ENCODE measurements at places on chromosomes 6 and 20. TPM values are rescaled to one million over a fixed set of nuclear protein-coding genes. Genes with fewer than 3 reads are reported as not detected.

The BPIFB4 gene
- polyA plus RNA-seq, result not detected

The TNFRSF6B gene
- 36.1 TPM for polyA plus RNA-seq

GRCh38 chr20:61120595-61121515 lies 131.2 kb upstream of the CDH4 start:
- peak; percentile 64 for DNase-seq
- no peaks in the 10 kb centered on the region for H3K4me1 ChIP-seq
- no peaks in the 10 kb centered on the region for H3K36me3 ChIP-seq
- H3K27me3 ChIP-seq, result no peaks in the 10 kb centered on the region
- no peak overlapping the region for H3K27ac ChIP-seq

DNA sequence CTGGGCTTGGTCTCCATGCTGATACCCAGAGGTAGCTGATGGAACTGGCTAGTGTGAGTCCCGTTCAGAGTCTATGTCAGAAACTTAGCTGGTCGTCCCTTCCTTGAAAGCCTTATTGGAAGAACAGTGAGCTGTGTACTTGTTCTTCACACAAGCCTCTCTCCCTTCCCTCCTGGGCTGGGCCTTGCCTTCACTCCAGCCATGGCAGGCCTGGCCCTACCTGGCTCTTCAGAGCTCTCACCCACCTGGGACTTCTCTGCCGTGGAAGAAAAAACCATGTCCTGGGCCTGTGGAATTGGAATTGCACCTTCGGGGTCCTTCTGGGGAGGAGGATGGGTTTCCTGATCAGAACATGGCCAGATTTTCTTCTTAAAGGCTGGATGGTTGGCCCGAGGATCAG lies 20.3 kb upstream of the ZNF831 start:
- no peak for DNase-seq
- no peak overlapping the region for H3K27ac ChIP-seq
- H3K36me3 ChIP-seq, result no peaks in the 10 kb centered on the region
- no peaks in the 10 kb centered on the region for H3K27me3 ChIP-seq
- H3K4me1 ChIP-seq, result no peaks in the 10 kb centered on the region
- no peak overlapping the region for H3K4me3 ChIP-seq

- H3K36me3 ChIP-seq, result no peaks in the 10 kb centered on the region
- no peak for DNase-seq
- no peaks in the 10 kb centered on the region for H3K27me3 ChIP-seq
- H3K27ac ChIP-seq, result no peak overlapping the region
- no peak overlapping the region for H3K4me3 ChIP-seq
These were observed 39.7 kb upstream of the FYN start for GRCh38 chr6:111912904-111913303.

DNA sequence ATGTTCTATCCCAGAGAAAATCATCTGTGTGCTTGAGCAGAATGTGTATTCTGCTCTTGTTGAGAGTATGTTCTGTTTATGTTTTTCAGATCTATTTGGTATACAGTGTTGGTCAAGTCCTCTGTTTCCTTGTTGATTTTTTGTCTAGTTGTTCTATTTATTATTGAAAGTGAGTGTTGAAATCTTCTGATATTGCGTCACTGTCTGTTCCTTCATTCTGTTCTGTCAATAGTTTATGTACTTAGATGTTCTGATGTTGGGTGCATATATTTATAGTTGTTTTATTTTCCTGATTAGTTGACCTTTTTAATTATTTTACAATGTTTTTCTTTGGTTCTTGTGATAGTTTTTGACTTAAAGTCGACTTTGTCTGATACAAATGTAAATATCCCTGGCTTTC lies 458.7 kb upstream of the HSF2 start:
- H3K27me3 ChIP-seq, result no peaks in the 10 kb centered on the region
- no peak overlapping the region for H3K27ac ChIP-seq
- H3K4me3 ChIP-seq, result no peak overlapping the region
- H3K4me1 ChIP-seq, result no peaks in the 10 kb centered on the region

DNA sequence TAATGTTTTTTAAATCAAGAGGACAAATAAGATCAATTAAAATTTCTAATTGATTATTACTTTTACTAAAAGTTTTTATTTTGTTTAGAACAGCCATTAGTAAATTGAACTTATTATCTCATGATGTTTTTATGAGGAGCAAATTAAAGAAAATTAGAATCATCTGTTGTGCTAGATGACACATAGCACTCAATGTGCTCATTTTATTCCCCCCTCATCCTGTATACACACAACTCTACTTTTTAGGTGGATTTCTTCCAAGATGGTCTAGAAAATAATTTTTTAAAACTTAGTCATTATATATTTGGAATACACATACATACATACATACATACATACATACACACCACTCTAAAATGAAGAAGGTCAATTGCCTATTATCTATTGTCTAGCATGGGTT lies 29.3 kb upstream of the TSPYL1 start:
- H3K4me1 ChIP-seq, result peaks cover 11% of the 10 kb centered on the region
- H3K27ac ChIP-seq, result no peak overlapping the region
- DNase-seq, result no peak
- no peaks in the 10 kb centered on the region for H3K27me3 ChIP-seq

GRCh38 chr6:167577891-167578361 lies 248.8 kb upstream of the AFDN start:
- H3K36me3 ChIP-seq, result no peaks in the 10 kb centered on the region
- no peaks in the 10 kb centered on the region for H3K27me3 ChIP-seq
- H3K4me1 ChIP-seq, result no peaks in the 10 kb centered on the region
- DNase-seq, result no peak
- H3K27ac ChIP-seq, result no peak overlapping the region

DNA sequence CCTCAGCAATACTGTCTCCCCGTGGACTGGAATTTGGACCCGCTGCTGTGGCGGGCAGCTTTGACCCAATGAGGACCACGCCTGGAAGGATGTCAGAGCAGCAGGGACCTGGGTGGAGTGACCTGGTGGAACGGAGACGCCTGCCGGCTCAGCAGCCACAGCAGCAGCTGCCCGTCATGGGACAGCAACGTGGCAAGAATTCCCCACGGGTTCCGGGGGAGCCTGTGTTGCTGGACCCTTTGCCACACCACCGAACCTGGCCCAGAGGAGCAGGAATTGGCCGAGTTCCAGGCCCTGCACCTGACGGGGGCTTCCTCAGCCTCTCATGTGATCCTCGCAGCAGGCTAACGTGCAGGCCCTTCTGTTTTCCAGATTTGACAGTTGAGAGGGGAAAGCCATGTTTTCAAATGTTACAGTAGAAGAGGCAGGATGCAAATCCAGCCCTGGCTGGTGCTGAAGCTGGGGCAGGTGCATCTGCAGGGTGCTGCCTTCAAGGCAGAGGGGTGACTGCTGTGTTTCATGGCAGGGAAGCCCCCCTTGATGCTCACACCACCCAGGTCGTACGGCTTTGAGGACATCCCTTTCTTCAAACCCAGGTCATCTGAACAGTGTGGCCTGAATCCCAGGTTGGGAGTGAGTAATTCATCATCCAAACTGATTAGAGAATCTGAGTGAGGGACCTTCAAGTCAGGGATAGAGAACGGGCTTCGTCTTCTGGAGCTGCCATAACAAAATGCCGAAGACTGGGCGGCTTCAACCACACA lies 93.4 kb downstream of the THBS2 start:
- no peak overlapping the region for H3K4me3 ChIP-seq
- DNase-seq, result no peak
- H3K27me3 ChIP-seq, result no peaks in the 10 kb centered on the region

- H3K27me3 ChIP-seq, result no peaks in the 10 kb centered on the region
- no peak for DNase-seq
- no peaks in the 10 kb centered on the region for H3K36me3 ChIP-seq
- H3K27ac ChIP-seq, result no peak overlapping the region
These were observed 355.1 kb downstream of the EPM2A start for GRCh38 chr6:145380186-145380585.

DNA sequence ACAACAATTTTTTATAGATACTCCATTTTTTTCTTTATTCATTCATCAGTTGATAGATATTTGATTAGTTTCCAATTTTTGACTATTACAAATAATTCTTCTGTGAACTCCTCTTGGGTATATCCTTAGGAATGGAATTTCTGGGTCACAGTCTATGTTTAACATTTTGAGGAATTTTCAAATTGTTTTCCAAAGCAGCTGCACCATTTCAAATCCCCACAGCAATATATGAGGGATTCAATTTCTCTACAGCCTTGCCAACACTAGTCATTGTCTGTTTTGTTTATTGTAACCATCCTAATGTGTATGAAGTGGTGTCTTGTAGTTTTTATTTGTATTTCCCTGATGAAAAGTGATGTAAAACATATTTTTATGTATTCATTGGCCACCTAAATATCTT lies 320.3 kb upstream of the DEFB112 start:
- H3K4me1 ChIP-seq, result no peaks in the 10 kb centered on the region
- no peak overlapping the region for H3K27ac ChIP-seq
- DNase-seq, result no peak
- no peaks in the 10 kb centered on the region for H3K36me3 ChIP-seq

DNA sequence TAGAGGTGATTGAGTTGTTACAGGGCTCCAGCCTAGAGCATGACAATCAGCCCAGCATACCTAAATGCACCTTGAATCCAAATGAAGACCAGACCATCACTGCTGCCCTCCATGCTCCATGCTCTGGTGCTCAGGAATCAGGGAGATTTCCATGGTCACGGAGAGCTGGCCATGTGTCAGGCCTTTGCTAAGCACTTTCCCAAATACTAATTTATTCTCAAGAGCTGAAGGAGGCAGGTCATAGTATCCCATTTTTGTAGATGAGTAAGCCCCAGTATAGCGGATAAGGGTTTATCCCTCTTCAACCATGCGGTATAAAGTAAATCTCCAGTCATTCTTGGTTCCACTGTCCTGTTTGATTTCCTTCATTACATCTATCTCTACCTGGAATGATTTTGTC lies 240.8 kb downstream of the TFAP2A start:
- DNase-seq, result no peak
- H3K4me1 ChIP-seq, result no peaks in the 10 kb centered on the region
- no peaks in the 10 kb centered on the region for H3K36me3 ChIP-seq
- no peaks in the 10 kb centered on the region for H3K27me3 ChIP-seq
- H3K4me3 ChIP-seq, result no peak overlapping the region

DNA sequence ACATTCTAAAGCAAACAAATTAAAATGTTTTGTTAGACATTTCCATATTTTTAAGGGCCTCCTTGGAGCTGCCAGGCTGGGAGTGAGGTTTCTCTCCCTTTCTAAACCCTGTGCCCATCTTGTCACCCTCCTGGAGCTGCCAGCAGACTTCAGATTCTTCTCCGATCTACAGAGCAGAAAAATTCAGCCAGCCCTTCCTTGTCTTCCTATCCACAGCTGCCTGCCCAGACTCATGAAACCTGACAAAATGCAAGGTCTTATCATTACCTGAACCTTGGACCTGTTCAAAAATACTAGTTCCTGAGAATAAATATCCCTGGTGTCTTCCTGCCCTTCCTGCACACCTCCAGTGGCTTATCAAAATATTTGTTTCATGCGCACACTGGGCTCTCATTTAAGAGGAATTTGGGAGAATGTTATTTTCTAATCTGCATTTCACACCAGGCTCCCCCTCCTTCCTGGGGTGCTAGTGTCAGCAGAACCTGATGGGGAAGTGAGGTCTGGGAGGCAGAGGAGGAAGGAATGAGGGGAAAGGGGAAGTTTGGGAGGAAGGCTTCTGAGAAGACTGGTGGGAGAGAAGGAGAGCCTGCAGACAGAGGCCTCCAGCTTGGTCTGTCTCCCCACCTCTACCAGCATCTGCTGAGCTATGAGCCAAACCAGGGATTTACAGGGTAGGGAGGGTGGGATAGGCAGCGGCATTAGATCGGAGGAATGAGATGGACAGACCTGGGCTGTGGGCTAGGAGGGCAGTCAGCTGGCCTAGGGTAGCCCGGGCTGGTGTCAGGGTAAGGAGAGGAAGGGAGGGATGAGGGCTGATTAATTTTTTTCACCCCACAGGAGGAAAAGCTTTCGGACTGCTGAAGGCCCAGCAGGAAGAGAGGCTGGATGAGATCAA lies at the start of gene AIF1:
TSS of gene AIF1 (plus strand) at position 551 of the 895 bp plus-strand sequence. CDS start at position 647, 96 bp downstream.
- no peaks in the 10 kb centered on the region for H3K36me3 ChIP-seq
- H3K4me1 ChIP-seq, result no peaks in the 10 kb centered on the region
- no peak for DNase-seq

All from adrenal gland (tissue), 19 donors.